ENCODE measurements at places on chromosomes 2 and 18. TPM values are rescaled to one million over a fixed set of nuclear protein-coding genes. Genes with fewer than 3 reads are reported as not detected.

DNA sequence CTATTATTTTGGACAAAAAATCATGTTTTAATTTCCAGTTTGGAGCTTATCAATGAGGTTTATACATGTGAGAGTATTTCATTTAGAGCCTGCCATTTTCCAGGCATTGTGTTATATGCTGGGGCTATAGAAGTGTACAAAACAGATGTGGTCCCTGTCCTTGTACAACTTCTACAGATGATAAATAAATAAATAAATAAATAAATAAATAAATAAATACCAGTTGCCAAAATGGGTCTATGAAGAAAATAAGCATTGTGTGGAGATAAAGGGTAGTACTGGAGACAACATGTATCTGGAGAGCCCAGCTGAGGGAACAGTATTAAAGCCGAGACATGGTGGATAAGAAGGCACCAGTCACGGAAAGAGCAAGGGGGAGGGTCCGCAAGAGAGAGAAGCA lies 210.0 kb downstream of the SS18 start:
- DNase-seq = no peak
- peaks cover 21% of the 10 kb centered on the region for H3K4me1 ChIP-seq
- peaks cover 12% of the 10 kb centered on the region for H3K27me3 ChIP-seq
- H3K4me3 ChIP-seq = no peak overlapping the region

DNA sequence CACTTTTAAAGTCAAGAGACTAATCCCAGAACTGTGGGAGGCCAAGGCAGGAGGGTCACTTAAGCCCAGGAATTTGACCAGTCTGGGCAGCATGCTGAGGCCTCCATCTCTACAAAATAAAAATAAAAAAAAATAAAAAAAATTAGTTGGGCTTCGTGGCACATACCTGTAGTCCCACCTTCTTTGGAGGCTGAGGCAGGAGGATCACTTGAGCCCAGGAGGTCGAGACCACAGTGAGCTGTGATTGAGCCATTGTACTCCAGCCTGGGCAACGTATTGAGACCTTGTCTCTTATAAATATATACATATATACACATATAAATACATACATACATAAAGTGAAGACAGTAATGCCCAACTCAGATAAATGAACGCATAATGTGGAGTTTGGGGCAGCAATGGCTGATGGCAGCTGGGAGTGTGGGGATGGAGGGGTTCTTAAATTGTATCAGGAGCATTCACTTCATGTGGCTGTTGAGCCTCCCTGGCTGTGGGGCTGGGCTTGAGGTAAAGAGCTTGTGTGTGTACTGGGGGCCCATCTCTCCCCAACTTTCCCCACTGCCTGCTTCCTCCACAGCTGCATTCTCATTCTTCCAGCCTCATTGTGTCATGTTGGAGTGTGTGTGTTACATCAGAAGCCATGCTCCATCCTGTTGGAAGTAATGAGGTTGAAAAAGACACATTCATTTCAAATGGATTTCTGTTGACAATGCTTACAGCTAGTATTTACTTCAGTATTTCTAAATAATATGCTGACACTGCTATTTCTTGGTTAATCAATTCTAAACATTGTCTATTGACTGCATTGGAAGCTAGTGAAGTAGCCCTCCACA lies 96.5 kb upstream of the HS6ST1 start:
- H3K4me3 ChIP-seq = no peak overlapping the region
- H3K27me3 ChIP-seq = peaks cover 13% of the 10 kb centered on the region
- peaks cover 5% of the 10 kb centered on the region for H3K36me3 ChIP-seq
- peaks cover 23% of the 10 kb centered on the region for H3K4me1 ChIP-seq
- H3K27ac ChIP-seq = no peak overlapping the region
- peak; percentile 3 for DNase-seq

- peak overlapping the region; percentile 77 for H3K27ac ChIP-seq
- H3K4me1 ChIP-seq = peaks cover 24% of the 10 kb centered on the region
- H3K4me3 ChIP-seq = no peak overlapping the region
- DNase-seq = no peak
- H3K36me3 ChIP-seq = peaks cover 9% of the 10 kb centered on the region
Measured at GRCh38 chr2:20744366-20745335, 77.7 kb downstream of the GDF7 start.

GRCh38 chr2:59791004-59791618 lies 762.3 kb downstream of the BCL11A start:
- H3K27me3 ChIP-seq = peaks cover 2% of the 10 kb centered on the region
- DNase-seq = no peak
- no peaks in the 10 kb centered on the region for H3K4me1 ChIP-seq
- no peaks in the 10 kb centered on the region for H3K36me3 ChIP-seq
- no peak overlapping the region for H3K4me3 ChIP-seq

The PDE1A gene
- total RNA-seq = 3.3 TPM

The CYRIA gene
- 2.0 TPM for total RNA-seq

The SNORC gene
- 1.8 TPM for total RNA-seq

The ANKRD12 gene
- total RNA-seq = 45.7 TPM

Measured in progenitor cell of endocrine pancreas (in vitro differentiated cells).